CD4-positive, alpha-beta T cell treated with Interleukin-21 for 1 hour (primary cell): ENCODE measurements at places on chromosomes 1 and 21.

DNA sequence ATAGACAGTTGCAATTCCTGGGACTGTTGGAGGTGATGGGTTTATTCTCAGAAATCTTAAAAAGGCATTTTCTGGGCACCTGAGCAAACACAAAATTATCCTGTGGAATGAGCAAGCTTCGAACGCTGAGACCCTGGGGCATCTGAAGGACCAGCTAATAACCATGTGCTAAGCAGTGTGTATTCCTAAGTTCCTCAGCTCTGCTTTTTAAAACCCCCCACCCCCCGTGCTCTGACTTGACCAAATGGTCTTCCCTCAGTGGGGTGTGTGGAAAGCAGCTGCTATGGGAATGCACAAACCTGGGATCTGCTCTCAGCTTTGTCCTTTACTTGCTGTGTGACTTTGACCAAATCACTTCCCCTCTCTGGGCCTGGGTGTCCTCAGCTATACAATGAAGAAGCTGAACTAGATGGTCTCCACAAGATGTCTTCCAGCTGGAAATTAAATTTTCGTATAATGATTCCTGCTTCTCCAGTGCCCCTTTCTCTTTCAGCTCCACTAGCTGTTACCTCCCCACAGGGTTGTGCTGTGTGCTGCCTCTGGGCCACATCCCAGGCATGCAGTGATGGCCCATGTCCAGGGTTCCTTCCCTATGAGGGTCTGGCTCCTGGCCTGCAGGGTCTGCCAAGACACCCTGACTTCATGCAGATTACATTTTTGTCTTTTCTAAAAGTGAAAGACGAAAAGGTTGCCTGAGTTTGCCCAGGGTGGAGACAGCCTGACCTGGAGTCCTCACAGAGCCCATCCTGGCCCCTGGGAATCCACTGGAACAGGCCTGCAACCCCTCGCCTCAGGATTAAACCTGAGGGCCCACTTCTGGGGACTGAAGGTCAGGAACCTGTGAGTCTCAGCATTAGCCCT is 14.9 kb upstream of the CD247 start:
- DNase-seq = no peak

- no peak for DNase-seq
Observed at GRCh38 chr1:15160626-15161025, 7.1 kb downstream of the TMEM51 start.

- DNase-seq = no peak
Observed at GRCh38 chr21:45560106-45561021, 18.1 kb upstream of the SLC19A1 start.

DNA sequence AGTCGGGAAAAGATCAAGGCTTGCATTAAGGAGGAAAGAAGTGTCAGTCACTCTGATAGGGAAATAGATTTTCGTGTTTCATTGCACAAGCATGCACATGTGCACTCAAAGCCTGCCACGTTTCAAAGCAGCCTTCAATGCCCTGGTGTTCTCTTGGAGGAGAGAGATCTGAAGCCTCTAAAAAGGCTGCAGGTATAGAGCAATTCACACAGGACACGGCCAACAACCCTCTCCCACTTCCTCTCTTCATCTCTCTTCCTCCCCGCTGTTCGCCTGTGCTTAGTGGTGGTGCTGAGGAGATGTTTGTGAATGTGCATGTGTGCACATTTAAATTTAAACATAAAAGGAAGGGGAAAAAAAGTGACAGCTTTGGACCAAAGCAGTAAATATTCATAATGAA is 117.7 kb downstream of the NUF2 start:
- no peak for DNase-seq

- DNase-seq = no peak
Observed at GRCh38 chr1:25862785-25863485, 3.7 kb upstream of the AUNIP start.

DNA sequence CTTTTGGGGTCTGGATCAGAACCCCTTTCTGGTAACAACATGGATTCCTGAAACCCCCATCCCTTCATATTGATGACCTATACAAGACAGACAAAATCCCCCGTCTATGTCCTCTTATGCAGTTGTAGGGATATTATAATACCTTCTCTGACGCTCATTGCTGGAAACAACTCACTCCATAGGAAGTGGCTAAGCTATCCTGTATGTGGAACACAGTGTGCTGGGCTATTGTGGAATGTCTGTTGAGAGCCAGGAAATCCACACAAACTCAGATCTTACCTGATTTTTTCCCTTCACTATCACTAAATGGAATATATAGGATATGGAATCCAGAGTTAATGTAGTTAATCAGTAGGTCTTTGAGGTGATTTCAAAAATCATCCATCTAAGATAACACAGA is 17.7 kb upstream of the PIK3R3 start:
- DNase-seq = no peak

DNA sequence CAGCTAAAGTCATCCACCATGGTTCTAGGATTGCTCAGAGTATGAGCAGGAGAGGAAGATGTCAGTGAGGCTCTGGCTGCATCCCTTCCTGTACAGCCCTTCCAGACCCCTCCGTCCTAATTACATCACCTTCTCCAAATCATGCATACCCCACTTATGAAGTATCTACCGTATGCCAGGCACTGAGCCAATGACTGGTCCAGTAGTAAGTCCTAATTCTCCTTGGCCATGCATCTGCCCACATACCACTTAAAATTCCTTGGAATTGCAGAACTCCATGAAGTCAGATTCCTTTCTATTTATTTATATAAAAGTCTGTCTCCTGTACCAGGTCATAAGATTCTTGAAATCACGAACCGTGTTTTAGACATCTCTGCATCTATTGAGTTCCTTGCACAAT is 106.1 kb downstream of the SEC16B start:
- DNase-seq = no peak

- DNase-seq = no peak
Observed at GRCh38 chr1:30698401-30698981, 24.9 kb downstream of the MATN1 start.

GRCh38 chr1:167401260-167401873 is 117.0 kb downstream of the CD247 start:
- DNase-seq = peak; percentile 68

GRCh38 chr1:59124166-59124565 is 172.7 kb upstream of the FGGY start:
- DNase-seq = no peak

DNA sequence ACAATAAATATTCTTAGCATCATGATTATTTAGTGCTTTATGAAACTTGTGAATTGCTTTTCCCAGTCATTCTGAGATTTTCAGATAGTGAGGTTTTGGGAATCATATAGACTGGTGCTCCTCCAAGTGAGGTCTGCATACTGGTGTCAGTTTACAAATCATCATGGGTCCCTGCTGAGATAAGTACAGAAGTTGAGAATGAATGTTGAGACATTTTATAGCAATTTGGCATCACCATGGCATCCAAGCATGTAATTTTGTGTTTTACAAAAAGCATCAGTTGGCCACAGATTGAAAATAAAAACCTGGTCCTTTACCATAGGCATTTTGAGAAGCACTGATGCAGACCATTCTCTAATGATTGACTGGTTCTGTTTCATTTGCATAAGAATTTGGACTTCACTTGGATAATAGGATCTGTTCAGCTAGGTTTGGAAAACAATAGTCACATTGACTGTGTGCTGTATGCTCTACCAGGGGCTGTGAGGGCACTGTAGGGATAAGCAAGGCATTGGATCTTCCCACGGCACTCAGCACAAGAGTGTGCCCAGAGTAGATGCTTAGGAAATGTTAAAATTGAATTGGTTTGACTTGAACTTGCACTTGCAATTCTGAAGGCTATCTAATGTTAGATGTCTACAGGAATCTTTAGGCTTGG is 79.0 kb upstream of the JUN start:
- DNase-seq = no peak

DNA sequence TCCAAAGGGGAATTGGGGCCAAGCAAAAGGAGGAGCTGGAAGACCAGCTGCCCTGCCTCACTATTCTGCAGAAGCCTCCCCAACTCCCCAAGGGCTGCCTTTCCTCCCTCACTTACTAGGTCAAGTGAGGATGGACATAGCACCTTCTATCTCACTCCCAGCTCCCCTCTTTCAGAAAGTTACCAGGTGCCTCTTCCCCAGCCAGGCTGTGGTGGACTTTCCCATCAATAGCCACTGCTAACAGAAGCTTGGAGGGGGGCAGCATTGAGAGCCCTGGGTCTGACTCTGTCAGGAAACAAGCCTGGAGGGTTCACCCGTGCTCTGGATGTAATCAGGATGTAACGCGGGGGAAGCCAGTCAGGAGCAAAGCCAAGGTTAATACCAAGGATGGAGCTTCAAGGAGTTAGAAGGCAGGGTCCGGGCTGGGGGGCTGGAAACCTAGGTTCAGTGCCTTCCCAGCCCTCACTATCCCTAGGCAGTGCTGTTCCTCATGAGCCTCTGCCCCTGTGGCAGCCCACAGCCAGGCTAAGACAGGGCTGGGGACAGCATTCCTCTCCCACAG is 127.8 kb upstream of the NGF start:
- no peak for DNase-seq

GRCh38 chr1:222817529-222817928 is 2.7 kb downstream of the DISP1 start:
- no peak for DNase-seq

GRCh38 chr1:39654291-39654690 is 14.8 kb upstream of the HEYL start:
- DNase-seq = no peak

GRCh38 chr1:158996998-158997397 is 12.7 kb upstream of the IFI16 start:
- DNase-seq = no peak

DNA sequence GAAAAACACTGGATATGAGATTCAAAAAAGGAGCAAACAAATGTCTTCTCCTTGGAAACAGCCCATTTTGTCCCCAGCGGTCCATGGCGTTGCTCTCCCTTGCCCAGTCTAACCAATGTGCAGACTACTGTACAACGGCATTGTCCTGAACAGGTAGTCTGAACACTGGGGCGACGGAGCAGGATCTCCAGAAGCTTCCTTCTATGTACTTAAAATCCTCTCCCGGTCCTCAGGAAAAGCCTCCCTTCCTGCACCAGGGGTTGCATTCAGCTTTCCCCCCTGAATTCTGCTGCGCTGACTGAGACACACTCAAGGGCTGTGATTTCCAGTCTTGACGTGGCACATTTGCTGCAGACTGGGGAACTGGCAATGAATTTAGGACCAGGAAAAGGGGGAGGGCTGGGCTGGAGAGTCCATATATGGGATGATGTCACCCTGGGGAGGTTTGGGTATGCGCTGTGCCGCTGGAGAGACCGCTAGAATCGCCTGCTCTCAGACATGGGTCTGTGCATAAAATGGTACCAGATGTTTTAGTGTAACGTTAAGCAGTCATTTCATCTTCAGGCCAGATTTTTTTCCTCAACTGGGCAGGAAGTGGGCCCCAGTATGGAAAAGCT is 275.9 kb upstream of the C1orf105 start:
- no peak for DNase-seq

- DNase-seq = no peak
Observed at GRCh38 chr1:115647919-115648650, 6.3 kb downstream of the VANGL1 start.

GRCh38 chr1:203039609-203040512 is 13.6 kb downstream of the PPFIA4 start:
- DNase-seq = no peak

GRCh38 chr21:46159841-46160656 is 4.7 kb upstream of the FTCD start:
- no peak for DNase-seq

DNA sequence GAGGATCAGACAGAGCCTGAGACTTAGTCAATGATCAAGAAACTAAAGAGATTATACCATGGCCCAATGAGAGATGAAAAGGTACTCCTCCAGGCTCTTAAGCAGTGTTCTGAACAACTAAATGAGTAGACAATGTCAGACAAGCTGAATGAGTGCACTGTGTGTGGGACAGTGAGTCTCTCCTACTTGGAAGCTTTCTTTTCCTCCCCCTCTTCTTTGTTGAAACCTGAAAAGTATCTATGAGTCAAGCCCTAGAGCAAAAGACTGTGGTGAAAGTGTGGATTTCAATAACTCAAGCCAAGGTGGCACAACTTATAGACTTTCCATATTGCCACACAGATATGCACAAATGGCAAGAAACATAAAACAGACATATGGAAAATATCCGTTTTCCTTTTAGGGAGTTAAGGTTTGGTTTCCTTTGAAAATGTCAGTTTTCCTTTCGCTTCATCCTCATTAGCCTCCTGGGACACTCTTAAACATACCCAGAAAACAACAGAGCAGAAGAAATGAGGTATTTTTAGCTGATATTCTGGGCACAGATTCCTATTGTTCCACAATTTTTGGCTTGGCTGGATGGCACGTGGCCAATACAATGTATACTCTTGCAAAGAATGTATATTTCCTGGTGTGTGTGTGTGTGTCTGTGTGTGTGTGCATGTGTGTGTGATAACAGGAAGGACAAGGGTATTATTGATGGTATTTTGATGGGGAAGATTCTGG is 96.6 kb downstream of the LMX1A start:
- DNase-seq = no peak

GRCh38 chr1:154213274-154213673 is 7.1 kb upstream of the CFAP141 start:
- no peak for DNase-seq

DNA sequence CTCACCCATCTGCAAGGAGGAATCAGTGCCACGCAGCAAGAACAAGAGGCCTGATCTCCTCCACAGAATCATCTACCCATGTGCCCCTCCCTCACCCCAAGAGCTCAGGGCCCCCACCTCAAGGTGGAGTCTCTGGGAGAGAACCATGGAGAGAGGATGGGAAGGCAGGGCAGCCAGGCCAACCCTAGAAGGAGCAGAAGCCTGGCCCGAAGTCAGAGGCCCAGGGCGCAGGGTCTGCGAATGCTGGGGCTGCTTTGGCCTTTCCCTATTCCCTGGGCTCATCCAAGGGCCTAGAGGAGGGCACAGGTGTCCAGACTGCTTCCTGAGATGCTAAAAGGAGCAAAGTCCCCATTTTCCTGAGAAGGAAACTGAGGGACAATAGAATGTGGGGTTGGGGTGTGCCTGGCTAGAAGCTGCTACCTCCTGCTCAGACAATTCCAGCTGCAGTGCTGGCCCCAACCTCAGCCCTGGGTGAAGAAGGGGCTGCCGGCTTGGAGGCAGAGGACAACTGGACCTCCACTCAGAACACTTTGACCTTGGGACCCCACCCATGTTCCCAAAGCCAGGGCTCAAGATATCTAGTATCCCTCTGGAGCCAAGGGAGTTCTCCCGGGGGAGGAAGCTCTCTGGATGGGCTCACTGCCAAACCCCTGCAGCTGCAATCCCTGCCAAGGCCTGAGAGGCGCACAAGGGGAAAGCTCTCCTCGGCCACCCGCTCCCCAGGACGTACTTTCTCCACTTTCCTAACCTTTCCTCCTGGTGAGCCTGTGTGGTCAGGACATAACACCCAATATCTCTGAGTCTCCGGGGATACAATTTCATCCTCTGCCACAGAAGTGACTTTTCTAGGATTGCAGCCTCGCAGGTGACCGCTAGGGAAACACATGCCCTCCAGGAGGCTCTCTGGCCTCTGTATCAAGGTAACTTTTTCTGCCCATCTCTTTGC is 16.6 kb upstream of the LEMD1 start:
- DNase-seq = no peak
